ENCODE measurements at places on chromosomes 4 and X.

- no peak for DNase-seq
Measured at GRCh38 chr4:112318239-112319142, 21.3 kb downstream of the ALPK1 start.

DNA sequence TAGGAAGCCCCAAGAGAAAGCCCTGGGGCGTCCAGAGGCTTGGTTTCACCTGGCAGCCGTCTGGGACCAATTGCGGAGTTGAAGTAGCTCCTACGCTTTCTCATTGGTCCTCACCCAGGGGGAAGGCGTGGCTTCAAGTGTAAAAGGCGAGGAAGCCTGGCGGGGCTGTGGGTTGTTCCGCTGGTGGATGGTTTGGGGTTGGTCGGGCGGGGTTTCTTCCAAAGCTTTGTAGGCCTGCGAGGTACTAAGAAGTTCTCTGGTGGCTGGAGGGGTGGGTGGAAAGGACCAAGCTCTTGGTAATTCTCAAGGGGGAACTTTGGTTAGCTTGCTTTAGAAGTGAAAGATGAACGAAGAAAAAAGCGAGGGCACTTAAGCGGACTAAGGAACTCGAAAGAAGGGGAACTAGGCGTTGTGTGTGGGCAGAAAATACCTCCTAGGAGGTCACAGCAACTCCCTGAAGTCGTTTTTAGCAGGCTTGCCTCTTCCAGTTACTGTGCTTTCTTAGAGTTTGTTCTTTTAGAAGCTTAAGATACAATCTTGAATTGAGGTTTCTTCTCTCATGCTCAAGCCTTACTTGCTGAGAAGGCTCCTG is 36.6 kb downstream of the CCNG2 start:
- no peak for DNase-seq

GRCh38 chr4:128835498-128836222 is 26.2 kb downstream of the JADE1 start:
- DNase-seq = no peak

GRCh38 chrX:36867143-36867542 is 141.0 kb upstream of the FAM47C start:
- peak; percentile 7 for DNase-seq

GRCh38 chr4:76374798-76375197 is 46.1 kb downstream of the CCDC158 start:
- DNase-seq = no peak

- DNase-seq = peak; percentile 88
Measured at GRCh38 chrX:39645178-39645895, 452.4 kb downstream of the BCOR start.

DNA sequence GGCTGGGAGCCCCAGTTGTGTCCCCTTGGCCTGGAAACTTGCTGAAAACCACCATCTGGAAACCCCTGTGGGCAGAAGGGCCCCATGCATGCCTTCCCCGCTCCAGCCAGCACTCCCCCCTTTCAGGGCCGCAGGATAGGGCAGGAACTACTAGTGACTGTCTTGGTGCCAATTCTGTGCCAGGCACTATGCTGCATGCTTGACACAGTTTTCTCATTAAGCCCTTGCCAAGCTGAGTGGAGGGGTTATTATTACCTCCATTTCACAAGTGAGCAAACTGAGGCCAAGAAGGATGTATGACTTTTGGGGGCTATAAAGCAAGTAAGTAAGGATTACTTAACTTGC is 73.6 kb upstream of the PJA1 start:
- DNase-seq = no peak

DNA sequence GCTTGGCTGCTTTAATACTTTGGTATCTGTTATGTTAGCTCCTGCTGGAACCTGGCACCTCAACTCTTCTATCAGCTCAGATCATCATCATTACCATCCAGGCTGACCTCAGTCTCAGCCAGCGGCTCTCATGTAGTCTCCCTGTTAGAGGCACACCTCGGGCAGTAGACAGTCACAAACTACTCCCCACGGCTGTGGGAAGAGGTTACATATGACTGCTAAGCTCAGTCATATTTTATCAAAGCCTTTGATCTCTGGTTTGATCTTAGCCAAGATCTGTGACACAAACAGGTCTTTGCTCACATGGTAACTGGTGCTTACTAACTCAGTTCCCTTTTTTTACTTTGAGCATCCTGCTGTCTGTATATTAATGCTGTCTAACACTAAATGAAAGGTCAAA is 384.9 kb downstream of the CENPC start:
- DNase-seq = no peak

DNA sequence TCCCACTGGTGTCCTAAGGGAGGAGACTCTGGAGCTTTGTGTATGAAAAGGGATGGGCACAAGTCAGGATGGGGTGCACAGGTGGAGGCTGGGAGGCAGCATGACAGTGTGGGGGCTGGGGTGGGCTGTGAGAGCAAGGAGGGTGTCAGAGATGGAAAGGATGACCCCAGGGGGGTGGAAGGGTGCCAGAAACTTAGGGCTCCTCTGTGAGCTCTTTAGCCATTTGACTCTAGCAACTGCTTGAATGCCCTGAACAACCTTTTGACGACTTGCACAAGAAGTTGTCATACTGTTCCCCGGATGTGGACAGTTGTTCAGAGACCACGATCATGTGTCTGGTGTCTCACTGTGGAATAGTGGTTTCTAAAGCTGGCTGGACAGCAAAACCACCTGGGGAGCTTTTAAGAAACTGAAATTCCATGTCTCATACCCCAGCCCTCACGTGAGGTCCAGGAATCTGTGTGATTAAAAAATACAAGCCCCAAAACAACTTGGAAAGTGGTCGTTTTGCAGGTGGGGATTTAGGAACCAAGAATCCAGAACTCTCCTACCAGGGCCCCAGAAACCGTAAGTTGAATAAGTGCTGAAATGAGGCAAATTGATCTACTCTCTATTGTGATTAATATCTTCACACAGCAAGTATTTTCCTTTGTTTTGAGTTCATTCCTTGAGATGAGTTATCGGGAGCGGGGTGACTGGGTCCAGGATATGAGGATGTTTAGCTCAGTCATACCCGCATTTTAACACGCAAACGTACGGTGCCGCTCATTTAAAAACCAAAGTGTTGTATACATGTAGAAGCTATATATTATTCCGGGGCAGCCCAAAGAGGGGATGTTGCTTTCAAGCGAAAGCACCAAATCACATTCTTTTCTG is 3.4 kb downstream of the RHOH start:
- DNase-seq = peak; percentile 20

- DNase-seq = no peak
Measured at GRCh38 chrX:69178592-69178991, 13.3 kb upstream of the PJA1 start.

- DNase-seq = no peak
Measured at GRCh38 chr4:188228279-188228678, 89.0 kb downstream of the TRIML1 start.

GRCh38 chr4:102684610-102685052 is 76.1 kb downstream of the MANBA start:
- peak; percentile 65 for DNase-seq

DNA sequence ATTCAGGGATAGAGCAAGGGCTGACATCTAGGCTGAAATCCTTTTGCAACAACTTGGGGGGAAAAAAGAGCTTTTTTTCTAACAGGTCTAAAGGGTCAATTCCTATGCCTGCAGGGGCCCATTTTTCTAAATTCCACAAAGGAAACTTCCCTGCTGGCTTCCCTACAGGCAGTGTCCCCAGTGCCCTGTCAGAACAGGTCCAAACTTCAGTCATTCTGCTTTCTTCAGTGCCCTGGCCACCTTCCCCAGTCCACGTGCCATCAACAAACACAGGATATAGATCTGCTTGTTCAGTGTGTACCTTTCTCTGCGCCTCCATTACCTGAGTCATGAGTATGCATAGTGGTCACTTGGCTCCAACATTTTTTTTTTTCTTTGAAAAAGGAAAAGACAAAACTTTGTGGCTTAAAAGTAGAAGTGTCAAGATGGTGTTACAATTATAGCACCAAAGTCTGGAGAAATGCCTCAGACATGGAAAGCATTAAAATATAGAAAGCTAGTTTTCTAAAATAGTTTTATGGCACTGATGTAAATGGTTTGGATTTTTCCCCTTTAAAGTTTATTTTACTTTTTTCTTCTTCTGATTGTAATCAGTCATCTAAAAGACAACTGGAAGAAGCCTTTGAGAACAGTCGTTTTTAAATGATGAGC is 84.0 kb upstream of the JADE1 start:
- no peak for DNase-seq

DNA sequence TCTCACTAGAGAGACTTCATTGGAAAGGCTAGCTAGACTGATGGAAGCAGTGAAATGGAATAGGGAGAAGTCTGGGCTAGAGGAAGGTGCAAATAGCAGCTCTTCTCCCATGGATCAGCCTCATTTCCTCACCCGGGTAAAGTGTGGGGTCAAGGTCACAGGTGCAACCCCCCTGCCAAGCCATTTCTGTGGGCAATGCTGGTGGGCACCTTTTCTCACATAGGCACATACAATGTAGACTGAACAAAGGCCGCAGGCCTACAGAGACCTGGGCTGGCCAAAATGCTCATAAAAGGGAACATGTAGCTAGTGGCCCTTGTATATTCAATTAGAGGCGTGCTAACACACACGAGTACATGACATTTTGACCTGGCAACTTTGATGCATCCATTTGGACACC is 71.5 kb upstream of the EFNB1 start:
- DNase-seq = no peak

DNA sequence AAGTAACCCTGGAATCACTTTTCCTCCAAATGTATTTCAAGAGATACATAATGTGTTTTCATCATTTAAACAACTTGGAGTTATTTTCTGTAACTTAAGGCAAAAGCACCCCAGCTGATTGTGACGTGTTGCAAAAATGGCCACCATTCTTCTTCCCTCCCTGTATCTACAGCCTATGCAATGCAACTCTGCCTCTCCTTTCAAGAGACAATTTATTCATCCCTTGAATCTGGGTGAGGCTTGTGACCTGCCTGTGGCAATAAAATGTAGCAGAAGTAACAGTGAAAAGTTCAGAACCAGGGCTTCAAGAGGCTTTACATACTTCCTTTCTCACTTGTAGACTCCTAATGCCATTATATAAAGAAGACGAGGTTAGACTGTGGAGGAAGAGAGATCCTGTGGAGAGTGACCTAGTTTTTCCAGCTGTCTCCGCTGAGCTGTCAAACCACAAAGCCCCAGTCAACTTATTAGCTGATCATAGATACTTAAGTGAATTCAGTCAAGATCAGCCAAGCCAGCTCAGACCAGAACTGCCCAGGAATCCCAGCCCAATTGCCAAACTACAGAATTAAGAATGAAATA is 81.0 kb upstream of the KLF3 start:
- no peak for DNase-seq

GRCh38 chrX:17361620-17362019 is 13.4 kb upstream of the NHS start:
- DNase-seq = peak; percentile 11

DNA sequence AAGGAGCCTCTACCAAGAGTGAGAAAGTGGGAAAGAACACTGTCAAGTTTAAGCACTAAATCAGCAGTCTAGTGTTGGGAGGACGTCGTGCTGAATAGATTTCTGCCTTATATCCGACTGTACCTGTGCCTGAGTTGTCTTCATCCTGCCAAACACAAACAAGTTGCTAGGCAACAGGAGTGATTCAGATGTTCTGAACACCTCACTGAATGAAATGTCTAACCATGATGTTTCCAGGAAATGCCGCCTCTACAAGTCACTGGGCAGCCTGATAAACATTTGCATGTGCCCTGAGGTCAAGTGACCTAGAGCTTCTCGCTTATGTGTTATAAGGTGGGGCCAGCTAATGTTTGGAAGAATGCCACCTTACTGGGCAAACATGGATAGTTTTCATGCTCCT is 37.9 kb downstream of the SGMS2 start:
- peak; percentile 22 for DNase-seq

DNA sequence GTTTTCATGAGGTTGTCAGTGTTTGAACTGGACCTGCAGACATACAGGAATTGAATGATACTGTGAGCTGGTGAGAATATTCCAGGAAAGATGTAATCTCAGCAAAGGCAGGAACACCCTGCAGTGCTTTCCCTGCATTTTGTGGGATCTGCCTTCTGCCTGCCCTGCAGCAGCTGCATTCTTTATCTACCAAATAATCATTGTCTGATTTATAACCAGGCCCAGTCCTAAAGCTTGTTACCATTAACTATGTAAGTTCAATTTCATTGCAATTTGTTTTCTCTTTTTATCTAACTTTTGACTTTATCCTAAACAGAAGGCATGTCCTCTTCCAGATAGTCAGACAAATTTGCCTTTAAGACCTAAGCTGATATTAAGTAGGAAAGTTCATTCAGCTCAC is 99.8 kb upstream of the NOCT start:
- no peak for DNase-seq

- DNase-seq = peak; percentile 73
Measured at GRCh38 chr4:3765271-3766035, 732 bp upstream of the ADRA2C start.

DNA sequence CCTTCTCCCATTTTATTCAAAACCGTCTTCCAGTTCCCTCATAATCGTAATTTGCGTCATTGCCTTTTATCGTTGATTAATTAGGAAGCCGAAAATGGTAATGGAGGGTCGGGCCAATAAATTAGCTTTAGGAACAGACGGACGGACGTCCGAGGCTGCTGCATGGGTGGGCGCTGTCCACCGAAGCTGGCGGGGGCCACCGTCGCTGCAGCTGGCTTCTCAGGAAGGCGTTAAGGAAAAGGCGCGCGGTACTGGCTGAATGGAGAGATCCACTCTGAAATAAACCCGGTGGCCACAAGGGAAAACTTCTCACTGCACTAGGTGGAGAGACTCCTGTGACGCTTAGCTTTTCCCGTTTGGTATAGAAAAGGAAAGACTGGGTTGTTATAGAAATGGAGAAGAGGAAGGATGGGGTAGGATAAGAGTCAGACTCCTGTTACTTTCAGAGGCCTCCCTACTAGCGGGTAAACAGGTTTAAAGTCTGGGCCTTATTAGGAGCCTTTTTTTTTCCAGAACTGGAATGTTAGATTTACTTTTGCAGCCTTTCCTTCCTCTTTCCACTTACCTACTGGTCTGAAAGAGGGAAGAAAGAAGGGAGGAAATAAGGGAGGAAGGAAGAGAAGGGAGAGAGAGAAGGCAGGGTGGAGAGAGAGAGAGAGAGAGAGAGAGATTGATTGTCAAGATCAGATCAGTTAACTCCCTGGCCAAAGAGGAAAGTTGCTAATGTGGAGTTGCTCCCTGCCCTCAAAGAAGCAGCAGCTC is 11.3 kb upstream of the PRDM8 start:
- no peak for DNase-seq

- DNase-seq = no peak
Measured at GRCh38 chrX:40434443-40434842, 146.3 kb upstream of the ATP6AP2 start.

DNA sequence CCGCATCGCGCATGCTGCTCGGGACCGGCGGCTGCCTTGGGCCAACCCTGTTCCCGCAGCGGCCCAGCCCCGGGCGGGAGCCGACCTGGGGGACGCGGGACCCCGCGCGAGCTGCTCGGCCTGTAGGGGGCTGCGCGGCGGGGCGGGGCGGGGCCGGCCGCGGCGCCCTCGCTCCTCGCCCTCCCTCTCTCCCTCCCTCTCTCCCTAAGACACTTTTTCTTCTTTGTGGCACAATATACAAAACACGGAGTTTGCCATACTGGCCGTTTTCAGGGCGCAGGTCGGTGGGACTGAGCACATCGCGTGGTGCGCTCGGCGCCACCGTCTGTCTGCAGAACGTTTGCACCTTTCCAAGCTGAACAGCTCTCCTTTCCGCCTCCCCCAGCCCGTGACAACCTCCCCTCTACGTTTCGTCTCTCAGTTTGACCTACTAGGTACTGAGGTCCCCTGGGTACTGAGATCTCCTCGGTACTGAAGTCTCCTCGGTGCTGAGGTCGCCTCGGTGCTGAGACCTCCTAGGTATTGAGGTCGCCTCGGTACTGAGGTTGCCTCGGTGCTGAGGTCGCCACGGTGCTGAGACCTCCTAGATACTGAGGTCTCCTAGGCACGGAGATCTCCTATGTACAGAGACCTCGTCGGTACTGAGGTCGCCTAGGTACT is 261.1 kb upstream of the PLCXD1 start:
- no peak for DNase-seq
